ENCODE measurements at places on chromosomes 1 and 21.

GRCh38 chr21:14259747-14260146 lies 43.8 kb downstream of the RBM11 start:
- DNase-seq = peak; percentile 53

DNA sequence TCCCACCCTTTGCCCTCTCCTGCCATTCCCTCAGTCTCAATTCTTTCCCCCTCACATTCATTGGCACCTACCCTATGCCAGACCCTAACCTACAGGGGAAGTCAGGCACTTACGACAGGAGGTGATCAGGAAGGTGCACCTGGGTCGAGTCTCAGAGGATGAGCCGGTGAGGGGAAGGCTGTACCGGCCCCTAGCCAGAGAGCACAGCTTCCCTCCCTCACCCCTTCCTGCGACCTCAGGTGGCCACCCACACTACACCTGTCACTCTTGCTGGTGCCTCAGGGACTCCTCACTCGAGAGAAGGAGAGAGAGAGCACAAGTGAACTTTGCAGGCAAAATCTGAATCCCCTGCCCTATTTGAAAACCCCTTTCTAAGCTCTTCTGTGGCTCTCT lies 1.7 kb upstream of the MYOM3 start:
- DNase-seq = no peak

DNA sequence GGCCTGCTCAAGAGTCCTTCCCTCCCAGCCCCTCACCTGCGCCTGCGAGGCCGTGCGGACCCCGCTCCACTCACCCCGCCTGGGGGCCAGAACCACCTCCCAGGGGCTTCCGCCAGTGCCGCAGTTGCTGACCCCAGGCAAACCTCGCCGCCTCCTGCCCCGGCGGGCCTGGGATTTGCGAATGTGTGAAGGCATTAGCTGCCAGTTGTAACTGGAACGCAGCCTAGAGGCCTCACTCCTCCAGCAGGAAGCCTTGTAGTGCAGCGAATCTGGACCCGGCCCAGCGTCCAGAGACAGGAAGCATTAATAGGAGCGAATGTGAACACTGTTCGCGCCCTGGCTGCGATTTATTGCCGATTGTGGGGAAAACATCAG lies 140.9 kb upstream of the ARHGEF16 start:
- peak; percentile 40 for DNase-seq

DNA sequence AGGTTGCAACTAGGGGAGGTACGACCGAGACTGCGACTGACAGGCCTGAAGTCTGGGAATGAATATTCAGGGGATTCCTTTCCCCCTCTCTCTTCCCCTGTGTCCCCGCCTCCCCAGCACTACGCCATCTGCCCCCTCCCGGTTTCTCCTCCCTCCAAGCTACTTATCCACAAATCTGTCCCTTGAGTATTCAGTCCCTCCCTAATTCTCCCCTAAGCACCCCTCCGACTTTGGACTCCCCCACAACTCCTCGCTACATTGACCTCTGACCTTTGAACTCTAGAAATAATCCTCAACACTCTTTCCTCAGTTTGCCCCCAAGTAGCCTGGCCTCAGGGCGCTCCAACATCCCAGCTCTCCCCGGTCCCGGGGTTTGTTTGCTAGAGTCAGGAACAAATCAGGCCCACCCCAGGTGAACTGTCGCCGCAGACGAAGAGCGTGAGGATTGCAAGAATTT lies 393 bp downstream of the LYSMD1 start:
- DNase-seq = peak; percentile 66

DNA sequence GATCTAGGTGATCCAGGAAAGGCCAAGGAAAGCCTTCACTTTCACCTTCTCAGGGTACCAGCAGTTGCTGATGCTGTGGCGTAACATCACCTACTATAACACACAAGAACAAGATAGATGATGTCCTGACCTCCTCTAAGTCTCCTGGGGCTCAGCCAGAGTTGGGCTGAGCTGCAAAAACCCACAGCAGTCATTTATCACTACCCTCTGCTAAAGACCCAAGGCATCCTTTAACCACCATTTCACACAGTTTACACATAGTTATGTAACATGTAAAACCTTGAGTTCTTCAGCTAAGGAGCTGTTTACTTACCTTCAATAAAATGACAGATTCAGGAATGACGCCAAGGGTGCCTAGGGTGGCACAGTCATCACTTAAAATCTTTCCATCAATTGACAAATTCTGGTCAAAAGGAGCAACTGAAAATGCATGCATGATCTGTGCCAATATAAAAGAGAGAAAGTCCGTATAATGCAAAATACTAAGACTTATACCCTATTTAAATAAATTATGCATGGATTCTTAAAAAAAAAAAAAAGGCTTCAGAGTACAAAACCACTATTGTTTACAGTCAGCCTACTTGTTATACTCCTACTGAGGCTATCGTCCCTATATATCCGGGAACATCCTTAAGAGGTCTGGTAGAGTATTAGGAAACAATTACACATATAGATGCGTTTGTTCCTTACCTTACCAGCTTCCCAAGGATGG lies 20.7 kb upstream of the RAP1GAP start:
- DNase-seq = no peak

GRCh38 chr1:151819227-151819835 lies 12.3 kb downstream of the RORC start:
- DNase-seq = no peak

DNA sequence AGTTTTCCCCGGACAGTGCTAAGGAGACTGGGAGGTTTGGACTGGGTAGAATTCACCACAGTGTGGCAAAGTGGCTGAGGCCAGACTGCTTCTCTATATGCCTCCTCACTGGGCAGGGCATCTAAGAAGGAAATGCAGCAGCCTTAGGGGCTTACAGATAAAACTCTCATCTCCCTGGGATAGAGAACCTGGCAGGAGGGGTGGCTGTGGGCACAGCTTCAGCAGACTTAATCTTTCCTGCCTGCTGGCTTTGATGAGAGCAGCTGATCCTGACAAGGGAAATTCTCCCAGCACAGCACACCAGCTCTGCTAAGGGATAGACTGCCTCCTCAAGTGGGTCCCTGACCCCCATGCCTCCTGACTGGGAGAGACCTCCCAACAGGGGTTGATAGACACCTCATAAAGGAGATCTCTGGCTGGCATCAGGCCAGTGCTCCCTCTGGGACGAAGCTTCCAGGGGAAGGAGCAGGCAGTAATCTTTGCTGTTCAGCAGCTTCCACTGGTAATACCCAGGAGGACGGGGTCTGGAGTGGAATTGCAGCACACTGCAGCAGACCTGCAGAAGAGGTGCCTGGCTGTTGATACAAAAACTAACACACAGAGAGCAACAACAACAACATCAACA lies 25.2 kb downstream of the KIFAP3 start:
- no peak for DNase-seq

DNA sequence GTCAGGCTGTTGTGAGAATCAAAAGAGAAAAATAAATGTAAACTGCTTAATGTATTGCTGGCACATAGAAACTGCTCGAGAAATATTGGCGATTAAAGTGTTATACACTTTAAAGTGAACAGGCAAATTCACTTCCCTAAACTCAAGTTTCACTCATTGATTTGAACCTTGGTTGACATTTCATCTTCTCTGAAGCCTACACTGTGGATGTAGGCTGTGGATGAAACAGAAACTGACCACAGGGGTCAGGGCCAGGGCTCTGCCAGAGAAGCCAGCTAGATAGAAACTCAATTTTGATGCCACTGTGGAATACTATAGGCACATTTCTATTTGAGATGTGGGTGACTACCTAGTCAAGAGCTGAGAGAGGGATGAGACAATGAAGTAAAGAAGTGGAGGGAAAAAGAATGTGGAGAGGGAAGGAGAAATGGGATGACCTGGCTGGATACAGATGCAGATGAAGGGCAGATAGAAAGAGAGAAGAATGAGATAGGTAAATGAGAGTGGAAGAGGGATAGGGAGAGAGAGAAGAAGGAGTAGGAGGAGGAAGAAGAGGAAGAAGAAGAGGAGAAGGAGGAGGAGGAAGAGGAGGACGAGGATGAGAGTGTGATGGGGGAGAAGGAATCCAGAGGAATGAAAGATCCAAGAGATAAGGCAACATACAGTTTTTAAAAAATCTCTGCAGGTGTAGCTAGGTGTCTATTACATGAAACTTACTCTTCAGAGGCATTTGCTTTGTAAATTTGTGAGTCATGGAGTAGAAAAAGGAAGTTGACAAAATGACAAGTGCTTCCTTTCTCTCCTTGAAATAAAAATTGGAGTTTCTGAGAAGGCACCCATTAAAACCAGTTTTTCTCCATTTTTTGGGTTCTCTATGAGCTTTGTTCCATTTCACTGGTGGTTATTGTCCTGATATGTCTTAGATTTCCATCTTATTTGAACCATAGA lies 17.4 kb upstream of the CD1D start:
- DNase-seq = no peak

GRCh38 chr1:51570063-51570710 lies 46.7 kb upstream of the OSBPL9 start:
- no peak for DNase-seq

DNA sequence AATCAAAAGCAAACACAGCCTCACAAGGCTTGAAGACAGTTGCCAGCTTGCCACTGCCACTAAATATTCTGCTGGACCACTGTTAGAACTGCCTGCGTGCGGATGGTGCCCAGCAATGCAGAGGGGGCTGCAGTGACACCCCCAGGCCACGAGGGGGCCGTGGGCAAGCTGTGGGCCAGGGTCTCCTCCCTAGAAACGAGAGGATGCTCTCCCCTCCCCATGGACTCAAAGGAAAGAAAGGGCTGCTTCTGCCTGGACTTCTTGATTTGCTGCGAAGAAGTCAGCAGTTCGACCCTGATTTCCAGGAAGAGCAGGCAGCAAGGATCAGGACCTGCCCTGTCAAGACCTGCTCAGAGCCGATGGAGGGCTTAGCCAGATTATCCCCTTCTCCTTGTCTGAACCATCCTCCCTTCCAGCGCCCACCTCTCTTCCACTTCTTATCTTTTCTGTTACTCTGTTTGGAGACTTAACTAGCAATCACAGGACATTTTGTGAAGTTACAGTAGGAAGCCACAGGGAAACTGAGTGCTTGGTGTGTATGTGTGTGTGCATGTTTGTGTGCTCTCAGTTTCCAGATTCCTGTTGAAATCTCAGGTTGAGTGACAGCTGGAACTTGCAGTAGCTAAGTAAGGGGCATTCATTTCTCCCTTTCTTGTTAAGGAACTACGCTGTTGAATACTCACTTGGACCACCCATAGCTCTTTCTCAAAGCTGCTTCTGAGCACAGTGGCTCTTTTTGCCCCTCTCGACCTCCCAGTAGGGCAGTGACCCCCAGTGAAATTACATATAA lies 2.7 kb downstream of the MAN1C1 start:
- peak; percentile 75 for DNase-seq

DNA sequence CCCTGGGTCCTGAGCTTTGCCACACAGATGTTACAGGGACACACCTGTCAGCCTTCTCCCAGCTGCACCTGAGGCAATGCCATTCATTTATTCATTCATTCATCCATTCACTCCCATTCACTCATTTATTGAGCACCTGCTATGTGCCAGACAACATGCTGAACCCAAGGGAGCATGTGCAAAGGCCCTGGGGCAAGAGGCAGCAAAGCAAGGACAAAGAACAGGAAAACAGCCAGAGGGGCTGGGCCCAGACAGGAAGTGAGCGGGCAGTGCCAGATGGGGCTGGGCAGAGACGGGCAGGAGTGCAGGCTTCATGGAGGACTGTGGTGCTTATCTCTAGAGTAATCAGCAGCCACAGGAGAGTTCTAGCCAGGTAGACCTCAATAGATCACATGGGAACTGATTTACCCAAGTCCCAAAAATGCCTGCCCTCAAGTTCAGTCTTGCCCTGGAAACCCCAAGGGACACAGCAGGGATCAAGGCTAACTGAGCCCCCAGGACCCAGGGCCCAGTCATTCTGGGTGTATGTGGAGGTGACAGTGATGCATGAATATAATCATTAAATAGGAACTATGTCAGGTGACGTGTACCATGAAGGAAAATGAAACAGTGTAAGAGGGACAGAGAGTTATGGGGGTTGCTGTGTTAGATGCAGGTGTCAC lies 530.3 kb downstream of the MATN1 start:
- no peak for DNase-seq

DNA sequence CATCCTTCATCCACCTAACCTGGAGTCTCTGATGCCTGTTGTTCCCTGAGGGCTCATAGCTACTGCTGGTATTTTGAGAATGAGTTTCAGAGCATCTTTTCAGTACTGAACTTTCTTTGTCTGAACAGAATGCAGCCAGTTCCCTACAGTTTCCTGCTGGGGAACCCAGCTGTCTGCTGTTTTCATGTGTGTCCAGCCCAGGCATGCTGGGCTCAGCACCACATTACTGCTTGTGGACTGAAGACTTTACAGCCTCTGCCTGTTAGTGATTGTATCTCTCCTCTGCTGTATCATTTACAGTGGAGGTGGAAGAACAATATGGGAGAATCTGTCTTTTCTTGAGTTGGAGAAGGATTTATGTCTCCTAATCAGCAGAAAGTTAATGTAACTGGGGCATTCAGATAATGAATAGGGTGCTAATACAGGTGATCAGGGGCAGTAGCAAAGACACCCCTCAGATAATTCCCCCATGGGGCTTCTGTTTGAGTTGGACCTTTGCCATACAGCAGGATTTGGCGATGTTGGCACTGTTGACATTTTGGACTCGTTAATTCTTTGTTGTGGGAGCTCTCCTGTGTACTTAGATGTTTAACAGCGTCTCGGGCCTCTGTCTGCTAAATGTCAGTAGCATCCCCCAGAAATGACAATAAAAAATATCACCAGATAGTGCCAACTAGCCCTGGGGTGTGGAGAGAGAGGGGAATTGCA lies 207.7 kb downstream of the HHAT start:
- peak; percentile 15 for DNase-seq

GRCh38 chr1:40930174-40930964 lies 49.1 kb upstream of the CTPS1 start:
- no peak for DNase-seq

DNA sequence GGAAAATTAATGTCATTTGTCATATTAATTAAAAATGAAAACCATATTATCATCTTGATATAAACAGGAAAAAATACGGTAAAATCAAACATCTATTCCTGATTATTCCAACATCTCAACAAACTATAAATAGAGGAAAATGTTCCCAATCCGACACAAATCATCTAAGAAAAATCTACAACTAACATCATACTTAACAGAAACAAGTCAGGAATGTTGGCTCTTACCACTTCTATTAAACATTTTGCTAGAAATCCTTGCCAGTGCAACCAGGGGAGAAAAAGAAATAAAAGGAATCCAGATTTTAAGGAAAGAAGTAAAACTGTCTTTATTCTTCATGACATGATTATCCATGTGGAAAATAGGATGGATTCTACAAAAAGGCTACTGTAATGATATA lies 77.0 kb upstream of the IRF2BP2 start:
- DNase-seq = no peak

GRCh38 chr1:64242895-64243756 lies 39.7 kb downstream of the UBE2U start:
- DNase-seq = no peak
